ENCODE measurements at places on chromosomes 12 and 14. TPM values are rescaled to one million over a fixed set of nuclear protein-coding genes. Genes with fewer than 3 reads are reported as not detected.

- no peaks in the 10 kb centered on the region for H3K36me3 ChIP-seq
- H3K4me1 ChIP-seq: no peaks in the 10 kb centered on the region
- H3K27me3 ChIP-seq: no peaks in the 10 kb centered on the region
- no peak overlapping the region for H3K4me3 ChIP-seq
- H3K27ac ChIP-seq: no peak overlapping the region
These were observed 225.0 kb downstream of the KCNC2 start for GRCh38 chr12:74984631-74985030.

- H3K4me3 ChIP-seq: no peak overlapping the region
- H3K27ac ChIP-seq: no peak overlapping the region
- H3K27me3 ChIP-seq: no peaks in the 10 kb centered on the region
- no peak for DNase-seq
These were observed 41.7 kb upstream of the MYRFL start for GRCh38 chr12:69783365-69783764.

DNA sequence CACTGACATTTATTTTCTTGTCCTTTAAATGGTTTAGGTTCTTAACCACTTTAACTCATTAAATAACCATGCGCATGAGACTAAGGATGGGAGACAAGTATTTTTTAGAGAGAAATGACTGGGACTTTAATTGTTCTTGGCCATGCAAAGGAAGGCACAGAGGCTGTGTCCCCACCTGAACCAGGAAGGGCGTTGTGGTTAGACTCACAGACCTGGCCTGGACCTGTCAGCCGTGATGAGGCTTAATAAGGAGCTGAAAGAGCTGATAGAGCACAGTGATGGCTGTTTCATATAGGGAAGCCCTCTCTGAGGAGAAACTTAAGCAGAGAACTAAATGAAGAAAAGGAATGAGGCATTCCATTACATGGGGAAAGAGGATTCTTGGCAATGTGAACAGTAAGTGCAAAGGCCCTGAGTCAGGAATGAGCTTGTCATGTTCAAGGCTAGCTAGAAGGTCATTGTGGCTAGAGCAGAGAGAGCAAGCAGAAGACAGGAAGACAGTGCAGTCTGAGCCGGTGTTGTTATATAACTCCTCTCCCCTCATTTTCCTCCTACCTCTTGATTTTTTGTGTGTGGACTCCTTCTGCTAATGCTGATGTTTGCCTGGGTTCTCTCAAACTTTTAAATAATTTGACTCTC lies 74.4 kb upstream of the ANO4 start:
- H3K27me3 ChIP-seq: peaks cover 17% of the 10 kb centered on the region
- H3K4me1 ChIP-seq: no peaks in the 10 kb centered on the region
- no peak for DNase-seq

DNA sequence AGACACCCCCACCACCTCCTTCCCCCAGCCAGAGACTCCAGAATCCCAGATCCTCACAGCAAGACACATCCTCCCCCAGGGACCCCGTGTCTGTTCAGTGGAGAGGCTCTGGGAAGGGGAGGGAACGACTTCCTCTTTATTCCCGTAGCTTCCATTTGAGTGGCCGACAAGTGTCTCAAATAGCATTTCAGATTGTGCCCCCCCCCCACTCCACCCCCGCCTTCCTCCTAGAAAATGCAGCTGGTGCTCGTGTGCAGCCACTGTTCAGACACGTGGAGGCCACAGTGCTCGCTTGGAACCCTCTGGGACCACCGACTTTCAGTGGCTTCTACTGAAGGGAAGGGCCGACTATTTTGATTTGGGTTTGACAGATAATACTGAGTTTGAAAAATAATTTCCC lies 14.3 kb downstream of the PPP2R5C start:
- no peaks in the 10 kb centered on the region for H3K27me3 ChIP-seq
- peaks cover 5% of the 10 kb centered on the region for H3K4me1 ChIP-seq
- DNase-seq: no peak
- peak overlapping the region; percentile 7 for H3K27ac ChIP-seq

- no peak for DNase-seq
- no peaks in the 10 kb centered on the region for H3K36me3 ChIP-seq
- no peak overlapping the region for H3K27ac ChIP-seq
- peaks cover 6% of the 10 kb centered on the region for H3K27me3 ChIP-seq
These were observed 14.0 kb downstream of the RNASE2 start for GRCh38 chr14:20969336-20969735.

GRCh38 chr14:26597071-26597588 lies 703 bp downstream of the NOVA1 start:
- H3K27ac ChIP-seq: no peak overlapping the region
- H3K27me3 ChIP-seq: no peaks in the 10 kb centered on the region
- no peaks in the 10 kb centered on the region for H3K4me1 ChIP-seq
- H3K4me3 ChIP-seq: peak overlapping the region; percentile 45

DNA sequence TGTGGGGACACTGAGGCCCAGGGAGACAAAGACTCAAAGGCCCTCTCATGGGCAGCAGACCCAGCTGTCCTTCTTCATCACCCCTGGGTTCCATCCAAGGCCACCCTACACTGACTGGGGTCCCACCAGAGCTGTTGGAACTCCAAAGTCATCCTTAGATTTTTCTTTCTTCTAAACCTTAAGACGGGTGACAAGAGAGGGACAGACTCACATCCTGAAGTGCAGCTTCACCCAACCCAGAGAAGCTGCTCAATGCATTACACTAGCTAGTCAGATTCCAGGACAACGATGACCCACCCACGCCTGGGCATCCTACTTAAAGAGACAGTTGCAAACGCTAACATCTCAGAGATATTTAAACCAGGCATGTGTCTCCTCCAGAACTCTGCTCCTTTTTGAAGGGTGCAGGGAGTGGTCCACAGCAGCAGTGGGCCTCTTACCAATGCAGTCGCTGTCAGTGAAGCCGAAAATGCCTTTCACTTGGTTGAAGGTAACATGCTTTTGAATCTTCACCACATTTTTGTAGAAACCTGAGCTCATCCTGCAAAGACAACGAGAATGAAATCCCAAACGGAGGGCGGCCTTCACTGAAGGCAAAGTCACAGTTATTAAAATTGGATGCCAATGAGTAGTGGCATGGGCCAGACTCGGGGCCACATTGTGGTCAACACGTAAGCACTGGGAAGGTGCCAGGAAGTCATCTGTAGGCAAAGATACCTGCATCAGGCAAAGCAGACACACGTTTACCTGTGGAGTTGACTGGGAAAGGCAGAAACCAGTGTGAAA lies 23.4 kb downstream of the SLC25A47 start:
- no peaks in the 10 kb centered on the region for H3K27me3 ChIP-seq
- no peak overlapping the region for H3K4me3 ChIP-seq
- H3K36me3 ChIP-seq: peaks cover 9% of the 10 kb centered on the region
- DNase-seq: no peak
- H3K27ac ChIP-seq: no peak overlapping the region

- no peak overlapping the region for H3K4me3 ChIP-seq
- peaks cover 12% of the 10 kb centered on the region for H3K4me1 ChIP-seq
- no peak overlapping the region for H3K27ac ChIP-seq
- no peaks in the 10 kb centered on the region for H3K36me3 ChIP-seq
- no peak for DNase-seq
These were observed 53.5 kb upstream of the RAP1B start for GRCh38 chr12:68557011-68557730.

GRCh38 chr12:99450036-99450630 lies 197.4 kb upstream of the GARIN6 start:
- no peaks in the 10 kb centered on the region for H3K36me3 ChIP-seq
- H3K4me1 ChIP-seq: no peaks in the 10 kb centered on the region
- no peak overlapping the region for H3K4me3 ChIP-seq
- no peak for DNase-seq
- no peak overlapping the region for H3K27ac ChIP-seq

GRCh38 chr12:117807946-117808345 lies 160.8 kb downstream of the KSR2 start:
- no peak overlapping the region for H3K27ac ChIP-seq
- no peaks in the 10 kb centered on the region for H3K36me3 ChIP-seq
- no peaks in the 10 kb centered on the region for H3K27me3 ChIP-seq
- DNase-seq: no peak
- H3K4me1 ChIP-seq: no peaks in the 10 kb centered on the region

- H3K36me3 ChIP-seq: no peaks in the 10 kb centered on the region
- no peaks in the 10 kb centered on the region for H3K27me3 ChIP-seq
These were observed 4.5 kb upstream of the KRT8 start for GRCh38 chr12:52909331-52909730.

DNA sequence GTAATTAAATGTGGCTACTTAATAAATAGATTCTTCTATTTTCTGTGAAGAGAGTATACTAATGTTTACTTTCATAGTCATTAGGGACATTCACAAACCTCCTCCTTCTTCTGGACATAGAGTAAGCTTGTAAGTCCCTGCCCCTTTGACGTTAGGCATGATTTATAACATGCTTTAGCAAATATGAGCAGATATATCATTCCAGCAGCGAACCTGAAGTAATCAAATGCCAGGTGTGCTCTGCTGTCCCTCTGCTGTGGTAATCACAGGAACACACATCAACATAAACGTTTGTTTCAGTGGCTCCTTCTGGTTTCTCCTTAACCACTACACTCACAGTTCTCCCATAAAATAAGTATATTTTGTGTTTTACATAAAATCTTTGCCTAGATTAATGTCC lies 961.8 kb downstream of the FLRT2 start:
- no peaks in the 10 kb centered on the region for H3K27me3 ChIP-seq
- H3K4me1 ChIP-seq: no peaks in the 10 kb centered on the region
- no peaks in the 10 kb centered on the region for H3K36me3 ChIP-seq
- H3K4me3 ChIP-seq: no peak overlapping the region
- DNase-seq: no peak
- no peak overlapping the region for H3K27ac ChIP-seq

DNA sequence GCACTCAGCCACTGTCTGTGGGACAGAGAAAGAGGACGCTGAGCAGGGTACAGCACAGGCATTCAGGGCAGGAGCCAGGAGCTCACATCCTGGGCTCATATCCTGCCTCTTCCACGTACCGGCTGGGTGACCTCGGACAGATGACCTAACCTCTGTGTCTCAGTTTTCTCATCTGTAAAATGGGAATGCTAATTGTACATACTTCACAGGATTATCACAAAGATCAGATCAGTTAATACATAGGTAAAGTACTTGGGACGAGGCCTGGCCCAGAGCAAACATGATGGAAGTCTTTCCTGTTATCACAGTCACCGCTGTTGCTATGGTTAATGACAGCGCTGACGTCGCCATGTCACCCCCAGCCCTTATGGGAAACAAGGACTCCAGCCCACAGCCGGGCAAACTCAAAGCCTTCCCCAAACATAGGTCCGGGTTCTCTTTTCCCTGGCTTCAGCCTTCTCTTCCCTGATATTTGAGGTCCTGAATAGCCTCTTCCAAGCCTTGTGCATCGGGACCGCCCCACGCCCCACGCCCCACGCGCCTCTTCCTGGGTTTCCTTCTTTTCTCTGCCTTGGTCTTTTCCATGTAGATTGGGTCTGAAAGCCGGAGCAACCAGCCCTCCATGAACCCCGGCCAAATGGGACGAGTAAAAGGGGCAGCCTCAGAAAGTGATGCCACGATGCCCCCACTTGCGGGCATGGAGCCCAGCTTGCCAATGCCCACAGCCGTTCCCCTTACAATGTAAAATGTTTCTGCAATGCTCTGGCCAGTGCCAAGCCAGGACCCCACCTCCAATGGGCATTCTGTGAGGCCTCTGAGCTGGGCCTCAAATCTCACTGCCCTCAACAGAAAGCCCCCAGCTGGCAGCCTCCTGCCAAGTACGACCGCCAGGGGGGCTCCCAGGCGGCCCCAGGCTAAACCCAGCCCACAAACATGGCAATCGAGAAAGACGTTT lies 125.4 kb downstream of the RFLNA start:
- no peak for DNase-seq
- peak overlapping the region; percentile 61 for H3K27ac ChIP-seq
- peaks cover 22% of the 10 kb centered on the region for H3K4me1 ChIP-seq
- H3K36me3 ChIP-seq: peaks cover 19% of the 10 kb centered on the region
- H3K4me3 ChIP-seq: no peak overlapping the region

GRCh38 chr14:84988357-84988756 lies 541.6 kb upstream of the FLRT2 start:
- no peak overlapping the region for H3K27ac ChIP-seq
- no peaks in the 10 kb centered on the region for H3K36me3 ChIP-seq
- no peak overlapping the region for H3K4me3 ChIP-seq
- H3K27me3 ChIP-seq: no peaks in the 10 kb centered on the region
- DNase-seq: no peak

The BHLHE41 gene
- 39.0 TPM for total RNA-seq

The OAS3 gene
- 13.9 TPM for total RNA-seq

The KLRC4 gene
- total RNA-seq: 0.91 TPM

The MANSC1 gene
- 8.0 TPM for total RNA-seq

DNA sequence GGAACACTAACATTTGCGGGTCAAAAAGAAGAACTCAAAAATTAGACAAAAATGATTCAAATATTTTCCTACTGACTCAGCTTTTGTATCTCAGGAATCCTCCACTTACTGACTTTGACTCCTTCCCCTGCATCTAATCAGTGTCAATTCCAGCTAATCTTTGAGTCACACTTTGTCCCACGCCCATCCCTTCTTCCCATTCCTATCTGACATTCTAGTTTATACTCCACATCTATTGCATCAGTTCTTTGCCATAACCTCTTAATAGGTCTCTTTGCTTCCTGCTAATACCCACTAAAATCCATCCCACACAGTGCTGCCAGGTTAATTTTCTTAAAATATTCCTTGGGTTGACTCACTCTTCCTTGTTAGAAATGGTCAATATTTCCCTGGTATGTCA lies 19.1 kb downstream of the BBS10 start:
- H3K4me1 ChIP-seq: no peaks in the 10 kb centered on the region
- no peak overlapping the region for H3K27ac ChIP-seq
- no peak for DNase-seq
- H3K27me3 ChIP-seq: no peaks in the 10 kb centered on the region
- no peaks in the 10 kb centered on the region for H3K36me3 ChIP-seq

The CLEC9A gene
- total RNA-seq: 0.60 TPM

GRCh38 chr14:33846100-33846824 lies 104.6 kb downstream of the EGLN3 start:
- H3K27ac ChIP-seq: no peak overlapping the region
- H3K4me1 ChIP-seq: no peaks in the 10 kb centered on the region
- H3K27me3 ChIP-seq: no peaks in the 10 kb centered on the region
- no peak overlapping the region for H3K4me3 ChIP-seq
- no peak for DNase-seq

DNA sequence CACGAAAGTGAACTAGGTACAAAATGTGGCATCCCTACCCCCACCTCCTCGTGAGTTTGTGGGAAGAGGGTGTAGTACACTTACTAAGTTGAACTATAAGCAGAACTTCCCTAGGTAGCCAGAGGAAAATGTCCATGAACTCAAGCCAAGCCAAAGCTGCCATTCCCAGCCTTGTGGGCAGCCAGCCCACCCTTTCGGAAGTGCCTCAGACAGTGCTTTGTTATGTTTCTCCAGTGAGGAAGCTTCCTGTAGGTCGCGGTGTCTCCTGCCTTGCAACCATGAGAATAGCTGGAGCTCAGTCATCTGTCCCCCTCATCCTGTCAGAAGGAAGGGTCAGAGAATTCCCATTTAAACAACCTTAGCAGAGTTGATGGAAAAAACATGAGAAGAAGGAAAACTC lies 266.9 kb downstream of the DUSP6 start:
- H3K36me3 ChIP-seq: no peaks in the 10 kb centered on the region
- no peak overlapping the region for H3K4me3 ChIP-seq
- no peak overlapping the region for H3K27ac ChIP-seq
- DNase-seq: no peak

GRCh38 chr12:110762891-110763290 lies 20.2 kb upstream of the PPP1CC start:
- no peak overlapping the region for H3K27ac ChIP-seq
- H3K27me3 ChIP-seq: no peaks in the 10 kb centered on the region
- H3K4me3 ChIP-seq: no peak overlapping the region

The KRT82 gene
- total RNA-seq: not detected

GRCh38 chr12:47066278-47067025 lies 13.0 kb upstream of the PCED1B start:
- H3K4me1 ChIP-seq: no peaks in the 10 kb centered on the region
- DNase-seq: no peak
- no peak overlapping the region for H3K27ac ChIP-seq
- no peaks in the 10 kb centered on the region for H3K27me3 ChIP-seq

- no peak overlapping the region for H3K27ac ChIP-seq
- H3K27me3 ChIP-seq: no peaks in the 10 kb centered on the region
- H3K36me3 ChIP-seq: no peaks in the 10 kb centered on the region
These were observed 24.9 kb downstream of the RIN3 start for GRCh38 chr14:92538412-92538985.
